ENCODE measurements at places on chromosomes 16 and 17.
A peak's percentile ranks its signal among the peaks of the same experiment; 100 is the strongest.

GRCh38 chr17:68377771-68378267 is 79.5 kb downstream of the WIPI1 start:
- DNase-seq, result no peak

GRCh38 chr16:24990803-24991202 is 24.4 kb downstream of the ARHGAP17 start:
- DNase-seq, result no peak

GRCh38 chr16:64705443-64705842 is 416.4 kb downstream of the CDH11 start:
- no peak for DNase-seq

DNA sequence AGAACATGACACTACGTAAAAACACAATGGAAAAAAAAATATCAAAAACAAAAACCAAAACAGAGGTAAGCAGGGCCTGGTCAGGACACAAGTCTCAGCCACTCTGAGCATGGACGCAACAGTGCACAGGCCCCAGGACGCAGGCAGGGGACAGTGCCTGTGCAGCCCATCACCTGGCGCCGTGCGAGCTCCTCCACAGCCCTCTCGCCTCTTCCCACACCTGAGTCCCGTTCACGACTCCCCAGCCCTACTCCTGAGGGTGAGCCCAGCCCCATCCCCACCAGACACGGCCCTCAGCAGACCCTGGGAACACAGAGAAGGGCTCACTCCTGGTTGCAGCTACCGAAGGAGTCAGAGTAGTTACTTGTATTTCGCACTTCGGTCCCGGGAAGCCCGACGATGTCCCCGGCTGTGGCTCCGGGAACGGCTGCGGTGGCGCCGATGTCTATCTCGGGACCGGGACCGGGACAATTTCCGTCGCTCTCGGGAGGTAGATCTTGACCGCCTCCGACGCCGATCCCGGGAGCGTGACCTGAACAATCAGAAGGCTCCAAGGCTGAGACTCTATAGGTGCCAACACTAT is 9.4 kb downstream of the HBQ1 start:
- DNase-seq, result no peak

GRCh38 chr17:82582213-82582612 is 62.7 kb downstream of the FOXK2 start:
- no peak for DNase-seq

- DNase-seq, result peak; percentile 24
Observed at GRCh38 chr16:21656795-21657768, 4.7 kb upstream of the IGSF6 start.

GRCh38 chr16:69932228-69932627 is 18.9 kb upstream of the CLEC18A start:
- DNase-seq, result no peak

DNA sequence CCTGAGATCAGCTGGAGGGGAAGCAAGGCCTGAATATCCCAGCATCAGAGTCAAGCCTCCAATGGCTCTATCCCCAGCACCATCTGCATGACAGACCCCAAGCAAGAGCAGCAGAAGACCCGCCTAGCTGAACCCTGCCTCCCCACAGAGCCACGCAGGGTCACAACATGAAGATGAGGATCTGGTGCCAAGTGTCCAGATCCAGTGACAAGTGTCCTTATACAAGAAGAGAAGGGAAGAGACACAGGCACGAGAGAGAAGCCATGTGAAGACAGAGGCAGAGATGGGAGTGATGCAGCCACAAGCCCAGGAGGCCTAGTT is 28.9 kb downstream of the TNFRSF13B start:
- no peak for DNase-seq
